ENCODE measurements at places on chromosomes 13 and 19.

DNA sequence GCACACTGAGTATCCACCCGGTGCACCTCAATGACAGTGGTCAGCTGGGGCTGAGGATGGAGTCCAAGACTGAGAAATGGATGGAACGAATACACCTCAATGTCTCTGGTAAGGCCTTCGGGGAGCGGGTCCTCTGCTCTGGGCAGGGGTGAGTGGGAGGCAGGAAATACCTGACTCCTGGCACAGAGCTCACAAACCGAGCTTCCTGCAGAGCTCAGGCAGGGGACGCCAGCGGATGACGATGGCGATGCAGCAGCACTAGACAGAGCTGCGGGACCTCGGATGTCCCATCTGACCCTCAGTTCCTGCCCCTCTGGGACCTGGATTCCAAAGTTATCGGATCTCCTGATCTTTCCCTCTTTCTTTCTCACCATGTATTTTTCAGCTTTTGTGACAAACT lies 3.8 kb downstream of the CD22 start:
- no peak for DNase-seq

DNA sequence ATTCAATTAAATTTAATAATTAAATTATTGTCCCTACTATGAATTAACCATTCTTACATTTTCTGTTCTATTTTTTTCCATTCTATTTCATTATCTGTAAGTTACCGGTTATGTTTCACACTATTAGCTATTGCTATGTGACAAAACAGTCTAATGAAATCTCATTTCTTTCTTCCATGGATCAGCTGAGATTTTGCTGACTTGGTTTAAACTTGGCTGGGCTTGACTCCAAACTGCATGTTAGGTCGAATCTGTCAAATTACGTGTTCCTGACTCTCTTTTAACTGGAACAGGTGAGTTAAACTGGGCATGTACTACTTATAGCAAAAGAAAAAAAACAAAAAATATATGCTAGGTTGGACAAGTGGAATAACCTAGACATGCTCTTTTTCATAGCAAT lies 1464.4 kb downstream of the OLFM4 start:
- no peak for DNase-seq

DNA sequence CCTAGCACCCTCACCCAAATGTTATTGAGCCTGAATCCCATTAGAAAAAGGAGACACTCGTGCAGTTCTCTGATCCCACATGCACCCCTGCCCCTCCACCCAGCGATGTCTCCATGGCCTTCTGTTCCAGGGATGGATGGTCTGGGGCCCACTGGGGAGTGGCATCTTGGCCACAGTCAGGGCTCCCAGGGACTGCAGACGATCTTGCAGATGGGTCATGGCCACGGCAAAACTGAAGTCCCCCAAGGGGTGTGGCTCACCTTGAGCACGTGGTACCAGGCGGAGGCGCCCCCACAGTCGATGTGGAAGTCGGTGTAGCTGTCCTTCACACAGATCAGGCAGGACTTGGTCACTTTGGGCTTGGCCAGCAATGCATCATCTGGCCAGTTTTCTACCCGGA lies 130.7 kb downstream of the TUBA3C start:
- DNase-seq = no peak

- no peak for DNase-seq
These were observed 36.2 kb upstream of the LPAR6 start for GRCh38 chr13:48448959-48449614.

- no peak for DNase-seq
These were observed 310.2 kb downstream of the SLITRK5 start for GRCh38 chr13:87981416-87981815.

DNA sequence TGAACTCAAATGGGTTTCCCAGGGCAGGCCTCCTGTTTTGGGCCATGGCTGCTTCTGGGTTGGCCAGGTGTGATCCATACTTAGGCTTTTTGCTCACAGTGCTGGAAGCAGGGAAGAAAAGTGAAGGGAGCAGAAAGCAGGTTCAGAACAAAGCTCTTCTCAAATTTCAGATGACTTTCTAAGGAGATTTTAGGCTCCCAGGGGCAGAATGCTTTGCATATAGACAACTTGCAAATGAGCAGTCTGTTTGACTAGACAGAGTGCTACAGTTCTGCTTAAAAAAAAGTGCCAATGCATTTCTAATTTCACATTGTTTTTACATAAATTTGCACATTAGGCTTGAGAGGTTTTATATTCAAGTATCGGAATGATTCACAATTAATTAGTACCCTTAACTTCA lies 2.6 kb upstream of the SLC10A2 start:
- DNase-seq = no peak

DNA sequence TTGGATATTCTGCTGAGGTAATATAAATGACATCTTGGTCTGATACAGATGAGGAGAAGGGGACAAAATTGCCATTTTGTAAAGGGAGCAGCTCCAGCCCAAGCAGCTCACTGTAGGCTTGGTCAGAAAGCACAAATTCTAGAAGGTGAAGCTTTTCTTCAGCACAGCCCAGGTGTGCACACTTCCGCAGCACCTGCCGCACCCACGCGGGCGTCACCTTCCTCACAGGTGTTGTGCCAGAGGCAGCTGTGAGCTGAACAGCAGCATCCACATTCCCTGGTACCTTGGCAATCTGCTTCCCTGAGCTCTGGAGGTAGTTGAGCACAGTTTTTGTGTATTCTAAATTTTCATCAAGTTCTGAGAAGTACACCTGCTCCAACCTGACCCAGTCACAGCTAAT lies 79.0 kb downstream of the SACS start:
- no peak for DNase-seq

DNA sequence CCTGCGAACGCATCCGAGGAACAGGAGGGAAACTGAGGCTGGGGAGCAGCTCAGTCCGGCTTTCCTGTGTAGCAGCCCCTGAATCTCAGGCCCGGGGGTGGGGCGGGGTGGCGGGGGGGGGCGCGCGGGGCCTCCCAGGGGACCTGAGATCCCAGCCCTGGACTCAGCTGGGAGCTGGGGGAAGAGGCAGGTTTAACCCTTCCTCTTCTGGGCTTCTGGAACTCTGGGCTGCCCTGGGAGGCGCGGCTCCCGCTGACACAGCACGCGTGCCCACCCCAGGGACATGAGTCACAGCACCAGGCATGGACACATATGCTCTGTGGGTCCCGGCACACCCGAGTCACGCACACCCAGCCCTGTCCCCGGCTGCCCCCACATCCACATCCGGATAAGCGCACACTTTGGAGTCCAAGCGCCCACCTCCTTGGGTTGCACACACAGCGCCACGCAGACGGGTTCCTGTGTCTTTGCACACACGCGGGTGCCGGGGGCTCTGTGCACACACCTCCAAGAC lies 3.5 kb upstream of the CIRBP start:
- peak; percentile 94 for DNase-seq

DNA sequence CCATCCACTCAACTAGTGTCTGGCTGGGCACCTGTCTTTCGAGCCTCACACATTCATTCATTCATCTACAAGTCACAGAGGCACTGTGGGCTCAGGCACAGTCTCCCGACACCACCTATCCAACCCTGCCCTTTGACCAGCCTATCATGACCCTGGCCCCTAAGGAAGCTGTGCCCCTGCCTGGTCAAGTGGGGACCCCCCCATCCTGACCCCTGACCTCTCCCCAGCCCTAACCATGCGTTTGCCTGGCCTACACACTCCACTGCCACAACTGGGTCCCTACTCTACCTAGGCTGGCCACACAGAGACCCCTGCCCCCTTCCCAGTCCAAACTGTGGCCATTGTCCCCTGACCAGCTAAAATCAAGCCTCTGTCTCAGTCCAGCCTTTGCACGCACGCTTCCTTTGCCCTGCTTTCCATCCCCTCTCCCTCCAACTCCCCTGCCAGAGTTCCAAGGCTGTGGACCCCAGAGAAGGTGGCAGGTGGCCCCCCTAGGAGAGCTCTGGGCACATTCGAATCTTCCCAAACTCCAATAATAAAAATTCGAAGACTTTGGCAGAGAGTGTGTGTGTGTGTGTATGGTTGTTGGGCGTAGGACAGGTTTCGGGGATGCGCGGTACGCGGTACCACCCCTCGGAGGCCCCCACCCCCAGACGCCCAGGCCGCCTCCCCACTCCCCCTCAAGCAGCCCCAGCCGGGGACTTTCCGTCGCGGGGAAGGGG lies 404 bp upstream of the IL27RA start:
- no peak for DNase-seq

- peak; percentile 67 for DNase-seq
These were observed 8.5 kb downstream of the UBXN6 start for GRCh38 chr19:4449022-4449638.

DNA sequence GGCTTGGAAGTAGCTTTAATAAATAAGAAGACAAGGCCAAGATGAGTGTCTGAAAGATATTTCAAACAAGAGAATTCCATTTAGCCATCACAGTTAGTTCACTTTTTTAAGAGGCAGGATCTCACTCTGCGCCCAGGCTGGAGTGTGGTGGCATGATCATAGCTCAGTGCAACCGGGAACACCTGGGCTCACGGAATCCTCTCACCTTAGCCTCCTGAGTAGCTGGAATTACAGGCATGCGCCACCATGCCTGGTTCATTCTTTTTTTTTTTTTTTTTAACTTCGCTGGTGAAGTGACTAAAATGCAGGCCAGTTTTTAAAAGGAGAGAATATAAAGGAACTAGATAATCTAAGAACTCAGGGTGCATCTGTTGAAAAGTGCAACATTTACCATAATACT lies 200.3 kb downstream of the KCTD12 start:
- DNase-seq = no peak

- no peak for DNase-seq
These were observed 9.5 kb downstream of the DOCK6 start for GRCh38 chr19:11252665-11253355.

GRCh38 chr13:104553186-104553585 lies 1487.0 kb upstream of the SLC10A2 start:
- DNase-seq = no peak

GRCh38 chr13:106916329-106916976 lies 348.5 kb upstream of the ARGLU1 start:
- no peak for DNase-seq

DNA sequence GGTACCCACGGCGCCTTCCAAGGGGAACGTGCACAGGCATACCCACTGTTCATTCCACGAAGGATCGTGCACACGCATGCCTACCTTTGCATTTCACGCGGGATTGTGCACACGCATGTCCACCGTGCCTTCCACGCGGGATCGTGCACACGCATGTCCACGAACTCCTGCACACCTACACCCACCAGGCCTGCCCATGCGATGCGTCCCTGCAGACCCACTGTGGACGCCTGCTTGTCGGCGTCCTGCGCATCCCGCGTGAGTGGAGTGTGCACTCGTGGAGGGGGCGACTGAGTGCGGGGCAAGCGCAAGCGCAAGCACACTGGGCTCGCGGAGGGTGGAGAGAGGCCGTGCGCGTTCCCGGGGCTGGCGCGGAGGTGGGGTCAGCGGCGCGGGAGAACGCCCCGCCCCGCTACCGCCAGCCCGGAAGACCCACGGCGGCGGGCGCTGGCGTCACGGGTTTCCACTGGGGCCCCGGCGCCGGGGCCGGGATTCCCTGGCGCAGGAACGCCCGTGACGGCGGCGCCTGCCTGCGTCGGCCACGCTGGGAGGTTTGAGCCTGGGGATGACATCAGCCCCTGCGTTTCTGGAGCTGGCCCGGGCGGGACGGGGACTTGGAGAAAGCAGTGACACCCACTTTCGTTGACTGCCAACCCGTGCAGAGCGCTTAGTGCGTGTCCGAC lies 18.7 kb downstream of the GADD45B start:
- peak; percentile 96 for DNase-seq

- DNase-seq = no peak
These were observed 111.7 kb upstream of the IRS2 start for GRCh38 chr13:109897988-109898624.

- DNase-seq = peak; percentile 81
These were observed 37.5 kb downstream of the SUGP2 start for GRCh38 chr19:18995804-18996241.

DNA sequence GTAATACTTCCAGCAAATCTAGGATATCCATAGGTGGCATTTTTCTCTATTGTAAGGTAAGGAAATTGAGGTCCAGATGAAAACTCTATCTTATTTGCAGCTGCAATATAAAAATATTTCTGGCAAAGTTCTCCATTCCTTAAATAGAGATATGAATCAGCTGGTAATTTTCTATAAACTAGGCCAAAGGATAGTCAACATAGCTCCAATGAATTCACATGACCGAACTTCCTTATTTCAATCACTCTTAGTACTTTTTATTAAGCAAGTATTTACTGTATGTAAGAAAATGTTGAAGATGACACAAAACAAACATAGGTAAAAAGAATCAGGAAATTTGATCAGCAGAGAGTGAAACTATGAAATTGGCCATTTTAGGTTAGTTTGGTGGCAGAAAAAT lies 13.0 kb upstream of the LCP1 start:
- no peak for DNase-seq

- DNase-seq = peak; percentile 75
These were observed 808 bp downstream of the SLITRK5 start for GRCh38 chr13:87671753-87672605.

DNA sequence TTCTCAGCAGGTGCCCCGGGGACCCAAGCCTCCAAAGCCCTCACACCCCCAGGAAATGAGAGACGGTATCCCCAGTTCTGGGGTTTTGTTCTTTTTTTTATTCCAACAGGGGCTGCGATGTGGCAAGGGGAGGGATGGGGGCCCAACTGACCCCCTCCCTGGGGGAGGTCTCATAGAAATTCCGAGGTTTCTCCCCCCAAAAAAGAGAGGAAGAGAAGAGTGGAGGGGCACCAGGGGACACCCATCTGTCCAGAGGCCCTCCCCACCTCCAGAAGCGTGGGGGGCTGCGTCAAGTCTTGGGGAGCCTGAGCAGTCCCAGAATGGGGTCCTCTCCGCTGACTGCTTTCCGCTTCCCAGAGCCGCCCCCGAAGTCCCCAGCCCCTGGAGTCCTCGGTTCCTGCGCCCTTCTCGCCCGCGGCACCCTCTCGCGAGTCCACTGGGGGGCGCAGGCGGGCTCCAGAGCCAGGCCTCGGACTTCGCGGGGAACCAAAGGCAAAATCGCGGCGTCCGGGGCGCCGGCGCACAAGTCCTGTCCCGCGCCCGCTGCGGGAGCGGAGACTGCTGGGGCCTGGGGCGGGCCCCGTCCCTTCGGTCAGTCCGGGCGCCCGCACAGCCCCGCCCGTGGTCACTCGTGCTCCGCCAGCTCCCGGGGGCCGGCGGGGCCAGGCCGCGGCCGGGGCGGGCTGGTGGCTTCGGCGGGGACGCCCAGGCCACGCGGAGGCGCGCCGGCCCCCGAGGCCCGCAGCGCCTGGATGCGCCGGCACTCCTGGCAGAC lies 4.4 kb upstream of the ATP1A3 start:
- no peak for DNase-seq

DNA sequence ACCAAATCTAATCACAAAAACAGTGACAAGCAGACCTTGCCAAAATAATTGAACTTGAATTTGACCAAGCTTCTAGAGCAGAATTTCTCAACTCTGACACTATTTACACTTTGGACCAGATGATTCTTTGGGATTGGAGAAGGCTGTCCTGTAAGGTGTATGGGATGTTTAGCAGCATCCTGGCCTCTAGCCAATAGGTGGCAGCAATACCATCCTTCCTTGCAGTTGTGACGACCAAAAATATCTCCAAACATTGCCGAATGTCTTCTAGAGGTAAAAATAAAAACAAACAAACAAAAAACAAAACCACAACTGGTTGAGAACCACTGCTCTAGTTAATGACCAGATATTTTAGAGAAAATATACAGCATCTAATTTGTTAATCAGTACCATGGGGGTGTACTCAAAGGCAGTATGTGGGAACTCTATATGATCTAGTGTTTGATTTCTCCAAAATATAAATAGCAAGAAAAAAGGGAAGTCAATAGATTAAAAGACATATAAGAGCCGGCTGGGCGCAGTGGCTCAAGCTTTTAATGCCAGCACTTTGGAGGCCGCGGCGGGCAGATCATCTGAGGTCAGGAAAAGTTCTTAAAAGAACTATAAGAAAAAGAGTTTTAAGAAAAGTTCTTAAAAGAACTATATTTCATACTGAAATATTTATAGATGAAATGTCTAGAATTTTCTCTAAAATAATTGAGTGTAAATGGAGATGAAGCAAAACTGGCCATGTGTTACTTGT lies 60.9 kb upstream of the ZNF527 start:
- no peak for DNase-seq
